ENCODE measurements at places on chromosomes 13 and 19. TPM values are rescaled to one million over a fixed set of nuclear protein-coding genes. Genes with fewer than 3 reads are reported as not detected.
A peak's percentile ranks its signal among the peaks of the same experiment; 100 is the strongest.

- no peak for DNase-seq
These were observed 68.1 kb upstream of the SLC10A2 start for GRCh38 chr13:103134271-103134670.

- DNase-seq: no peak
These were observed 99.0 kb downstream of the ARHGEF7 start for GRCh38 chr13:111213964-111214726.

DNA sequence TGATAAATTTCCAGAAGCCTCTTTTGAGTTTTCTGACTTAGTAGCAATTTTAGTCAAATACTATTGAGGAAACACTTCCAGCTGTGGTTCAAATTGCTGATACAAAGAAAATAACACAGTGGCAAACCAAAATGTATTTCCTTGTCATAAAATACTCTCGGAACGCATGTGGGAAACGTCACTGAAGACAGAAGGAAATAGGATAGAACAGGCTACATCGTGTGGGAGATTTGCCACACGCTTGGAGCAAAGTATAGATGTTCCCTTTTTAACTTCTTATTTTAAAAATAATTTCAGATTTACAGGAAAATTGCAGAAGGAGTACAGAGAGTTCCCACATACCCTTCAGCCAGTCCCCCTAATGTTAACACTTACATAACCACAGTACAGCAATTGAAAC is 88.8 kb downstream of the ING1 start:
- DNase-seq: no peak

GRCh38 chr19:8214802-8215201 is 5.6 kb downstream of the CERS4 start:
- DNase-seq: no peak

GRCh38 chr19:43692877-43693276 is 22.9 kb upstream of the PLAUR start:
- no peak for DNase-seq

DNA sequence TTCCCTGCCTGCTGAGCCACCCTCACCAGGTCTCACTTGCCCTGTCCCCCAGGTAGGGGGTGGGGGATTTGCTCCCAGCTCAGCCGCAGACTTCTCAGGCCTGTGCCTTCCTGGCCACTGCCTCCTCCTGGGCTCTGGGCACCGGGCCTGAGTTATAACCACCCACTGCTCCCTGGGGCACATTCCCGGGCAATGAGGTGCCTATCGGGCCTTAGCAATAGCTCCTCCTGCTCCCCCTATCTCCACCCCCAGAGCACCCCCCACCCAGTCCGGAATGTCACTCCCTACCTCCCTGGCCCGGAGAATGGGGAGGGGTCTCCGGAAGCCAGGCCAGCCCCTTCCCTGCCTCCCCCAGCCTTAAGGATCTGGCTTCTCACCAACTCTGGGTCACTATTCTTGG is at the start of gene KLK5:
Gene KLK5, minus strand, starts transcription at position 129 of the 400 bp plus-strand sequence. CDS start 381 bp downstream, outside the sequence.
- DNase-seq: peak; percentile 45

- no peak for DNase-seq
These were observed 26.8 kb upstream of the CEACAM21 start for GRCh38 chr19:41548954-41549688.

DNA sequence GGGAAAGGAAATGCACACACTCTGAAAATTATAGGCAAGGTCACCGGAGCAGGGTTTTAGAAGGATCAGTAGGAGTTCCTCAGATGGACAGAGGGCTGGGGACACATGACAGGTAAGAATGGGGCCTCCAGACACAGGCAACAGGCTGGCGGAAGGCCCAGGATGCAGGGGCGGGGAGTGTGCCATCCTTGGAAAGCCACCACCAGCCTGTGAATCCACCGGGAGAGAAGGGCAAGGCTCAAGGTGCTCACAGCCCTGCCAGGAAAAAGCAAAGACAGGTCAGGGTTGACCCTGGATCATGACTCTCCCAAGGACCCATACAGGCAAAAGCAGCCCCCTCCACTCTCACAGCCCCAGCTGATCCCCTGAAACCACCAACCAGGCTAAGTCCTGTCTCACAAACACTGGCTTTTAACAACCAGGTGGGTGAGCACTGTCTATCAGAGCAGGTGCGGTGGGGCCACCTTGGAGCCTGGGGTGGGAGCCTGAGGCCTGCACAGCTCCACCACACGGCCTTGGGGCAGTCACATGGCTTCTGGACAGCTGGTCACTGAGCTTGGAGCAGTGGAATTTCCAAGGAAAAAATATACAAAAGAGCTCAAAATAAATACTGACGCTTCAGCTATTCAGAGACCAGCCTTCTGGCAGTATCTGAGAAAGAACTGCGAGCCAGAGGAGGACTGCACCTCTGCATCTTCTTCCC is 35.2 kb upstream of the ISYNA1 start:
- no peak for DNase-seq

- DNase-seq: no peak
These were observed 3.0 kb upstream of the IGFL1 start for GRCh38 chr19:46226438-46226973.

SLC6A16 gene
- total RNA-seq: 5.6 TPM

Data from mesothelial cell of epicardium (in vitro differentiated cells).